ENCODE measurements at places on chromosomes 11 and 22.
A peak's percentile ranks its signal among the peaks of the same experiment; 100 is the strongest.

DNA sequence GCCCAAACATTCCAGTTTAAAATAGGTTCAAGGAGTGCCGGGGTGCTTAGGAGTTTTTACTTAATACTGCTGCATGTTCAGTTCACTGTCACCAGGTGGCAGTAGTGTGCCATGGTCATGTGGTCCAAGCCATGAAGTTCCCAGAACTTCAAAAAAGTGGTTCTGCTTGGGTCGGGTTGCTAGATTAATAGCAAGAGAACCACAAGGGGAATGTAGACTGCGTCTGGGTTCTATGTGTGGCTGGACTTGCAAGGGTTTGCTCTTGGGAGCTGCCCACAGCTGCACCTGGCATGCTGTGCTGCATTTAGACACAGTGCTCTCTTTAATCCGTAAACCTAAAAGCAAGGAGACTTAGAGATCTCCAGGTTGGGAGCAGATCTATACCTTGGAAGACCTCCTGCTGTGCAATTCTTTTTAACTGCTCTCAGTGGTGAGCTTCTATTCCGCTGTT lies 6.5 kb upstream of the SPON1 start:
- peak; percentile 38 for DNase-seq

- DNase-seq = no peak
Measured at GRCh38 chr22:43812890-43813289, 785 bp upstream of the EFCAB6 start.

GRCh38 chr22:46661221-46661851 lies 41.1 kb downstream of the GRAMD4 start:
- DNase-seq = no peak

- DNase-seq = no peak
Measured at GRCh38 chr11:25860677-25861450, 471.1 kb upstream of the ANO3 start.

GRCh38 chr11:102007567-102008437 lies 39.4 kb upstream of the CFAP300 start:
- DNase-seq = peak; percentile 95

All from SW 1271 (cell line).